ENCODE measurements at places on chromosomes 13 and 19.

- no peak for DNase-seq
Observed at GRCh38 chr19:58364146-58364545, 1.6 kb upstream of the ZNF497 start.

DNA sequence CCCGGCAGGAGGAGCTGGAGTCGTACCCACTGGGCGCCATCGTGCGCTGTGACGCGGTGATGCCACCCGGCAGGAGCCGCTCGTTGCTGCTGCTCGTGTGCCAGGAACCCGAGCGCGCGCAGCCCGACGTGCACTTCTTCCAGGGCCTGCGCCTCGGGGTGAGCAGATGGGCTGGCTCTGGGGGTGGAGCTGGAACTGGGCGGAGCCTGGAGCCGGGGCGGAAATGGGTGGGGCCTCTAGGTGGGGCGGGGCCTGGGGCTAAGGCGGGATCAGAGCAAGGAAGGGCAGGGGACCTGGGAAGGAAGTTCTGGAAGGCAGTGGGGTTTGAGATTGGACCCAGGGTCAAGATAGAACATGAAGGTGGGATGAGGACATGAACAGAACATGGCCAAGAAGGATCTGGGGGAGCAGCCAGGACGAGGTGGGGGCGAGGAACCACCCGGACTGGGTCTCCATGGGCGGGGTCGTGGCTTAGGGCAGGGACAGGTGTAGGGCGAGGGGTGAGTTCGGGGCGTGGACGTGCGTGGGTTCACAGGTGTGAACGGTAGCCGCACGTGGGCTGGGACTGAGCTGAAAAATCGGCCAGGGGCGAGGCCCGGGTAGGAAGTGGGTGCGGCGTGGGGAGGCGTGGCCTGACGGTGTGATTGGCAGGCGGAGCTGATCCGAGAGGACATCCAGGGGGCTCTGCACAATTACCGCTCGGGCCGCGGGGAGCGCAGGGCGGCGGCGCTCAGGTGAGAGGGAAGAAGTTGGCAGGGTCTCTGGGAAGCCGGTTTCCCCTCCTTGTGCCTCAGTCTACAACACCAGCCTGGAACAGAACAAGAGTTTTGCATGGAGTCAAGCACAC, 4.7 kb downstream of the EPS8L1 start:
- DNase-seq, result peak; percentile 25

- no peak for DNase-seq
Observed at GRCh38 chr19:53977429-53977990, 13.9 kb upstream of the CACNG6 start.

- no peak for DNase-seq
Observed at GRCh38 chr13:58495668-58496067, 864.1 kb downstream of the PCDH17 start.

- DNase-seq, result no peak
Observed at GRCh38 chr13:20714563-20715329, 11.2 kb downstream of the IL17D start.

- DNase-seq, result peak; percentile 4
Observed at GRCh38 chr13:23450340-23451046, 17.0 kb upstream of the SACS start.

Measured in NCI-H1417 treated with DMSO at 0.1 percent for 48 hours (cell line).